ENCODE measurements at places on chromosomes 3 and 15.

DNA sequence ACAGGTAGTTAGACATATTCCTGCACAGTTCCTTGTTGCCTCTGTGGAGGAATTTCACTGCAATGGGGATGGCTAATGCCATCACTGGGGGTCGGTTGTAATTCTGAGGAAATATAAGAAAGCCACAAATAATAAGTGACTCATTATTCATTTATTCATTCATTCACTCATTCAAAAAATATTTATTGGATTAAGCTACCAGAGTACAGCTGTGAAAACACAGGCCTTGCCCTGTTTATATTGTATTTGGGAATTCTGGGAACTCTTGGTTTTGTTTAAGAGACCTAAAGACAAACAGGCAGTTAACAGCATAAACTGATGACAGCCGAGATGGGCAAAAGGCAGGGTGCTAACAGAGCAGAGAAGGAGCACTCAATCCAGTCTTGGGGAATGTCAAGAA lies 23.6 kb downstream of the PTX3 start:
- DNase-seq = no peak

DNA sequence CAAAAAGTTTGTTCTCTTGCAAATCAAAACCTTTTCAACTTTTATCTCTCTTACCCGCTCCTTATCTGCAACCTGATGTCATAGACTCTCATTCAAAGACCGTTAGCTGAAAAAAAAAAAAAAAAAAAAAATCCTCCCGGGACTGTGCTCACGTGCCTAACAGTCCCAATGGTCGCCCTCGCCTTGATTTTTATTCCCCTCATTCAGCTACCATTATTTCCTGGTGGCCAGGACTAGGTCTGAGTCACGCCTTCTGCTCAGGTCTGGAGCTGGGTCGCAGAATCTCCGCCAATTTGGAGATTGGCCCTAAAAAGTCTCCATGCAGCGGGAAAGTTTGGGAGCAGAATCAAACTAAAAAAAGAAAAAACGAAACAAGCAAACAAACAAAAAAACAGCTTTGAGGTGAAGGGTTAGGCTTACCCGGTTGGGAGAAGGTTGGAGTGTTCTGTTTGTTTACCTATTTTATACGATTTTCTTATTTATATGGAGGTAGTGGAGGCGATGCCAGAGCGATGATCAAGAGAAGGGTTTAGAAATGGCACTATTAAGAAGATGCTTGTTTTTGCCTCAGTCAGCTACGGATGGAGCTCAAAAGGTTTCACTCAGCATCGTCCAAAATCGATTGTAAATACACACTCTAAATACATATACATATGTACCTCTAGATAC lies 51.1 kb downstream of the ZIC4 start:
- DNase-seq = no peak

GRCh38 chr3:39494781-39495180 lies 27.3 kb downstream of the MOBP start:
- no peak for DNase-seq

GRCh38 chr3:31936420-31937060 lies 44.5 kb downstream of the OSBPL10 start:
- no peak for DNase-seq

DNA sequence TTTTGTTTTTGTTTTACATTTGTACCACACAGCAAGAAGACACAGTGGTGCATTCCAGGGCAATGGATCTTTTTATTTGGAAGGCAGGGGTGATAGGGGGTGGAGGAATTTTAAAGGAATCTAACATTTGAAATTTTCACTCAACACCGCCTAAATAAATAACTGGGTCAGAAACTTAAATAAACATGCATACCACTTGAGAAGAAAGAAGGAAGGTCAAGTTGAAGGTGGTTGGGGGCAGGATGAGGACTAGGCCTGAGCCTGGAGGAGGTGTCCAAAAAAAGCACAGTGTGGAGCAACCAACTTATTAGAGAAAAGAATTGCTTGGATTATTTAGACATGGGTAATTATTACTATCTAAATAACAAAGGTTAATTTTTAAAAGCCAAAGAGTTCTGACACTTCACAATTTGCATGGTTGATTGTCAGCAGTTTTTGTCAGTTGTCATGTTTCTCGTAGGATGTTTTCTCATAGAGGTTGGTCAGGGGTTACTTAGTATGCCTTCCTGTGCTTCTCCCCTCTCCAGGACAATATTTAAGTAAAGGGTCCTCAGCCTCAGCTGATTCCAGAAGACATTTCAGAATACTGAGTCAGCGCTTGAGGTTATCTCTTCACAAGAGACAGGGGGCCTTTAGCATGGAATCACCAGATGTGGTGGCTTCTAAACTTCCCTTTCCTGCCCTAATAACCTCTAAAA lies 173.7 kb upstream of the SLC2A2 start:
- no peak for DNase-seq

DNA sequence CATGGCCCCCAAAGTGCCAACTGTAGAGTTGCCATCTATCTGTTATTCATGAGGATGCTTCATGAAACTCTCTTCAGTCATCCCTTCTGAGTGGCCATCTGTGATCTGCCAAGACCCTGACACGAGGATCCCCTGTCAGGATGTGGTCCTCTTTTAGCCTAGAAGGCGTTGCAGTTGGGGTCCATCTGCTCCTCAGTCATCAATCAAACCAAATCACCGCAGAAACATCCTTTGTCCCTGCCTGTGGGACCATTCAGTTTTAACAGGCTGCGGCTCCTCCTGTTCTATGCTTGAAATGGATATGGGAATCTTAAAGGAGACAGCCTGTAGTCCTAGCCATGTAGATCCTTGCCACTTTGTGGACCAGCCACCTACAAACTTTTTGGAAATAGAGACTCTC lies 5.9 kb upstream of the RPS27L start:
- DNase-seq = peak; percentile 22

- no peak for DNase-seq
Observed at GRCh38 chr15:40247406-40247971, 8.6 kb downstream of the PAK6 start.

DNA sequence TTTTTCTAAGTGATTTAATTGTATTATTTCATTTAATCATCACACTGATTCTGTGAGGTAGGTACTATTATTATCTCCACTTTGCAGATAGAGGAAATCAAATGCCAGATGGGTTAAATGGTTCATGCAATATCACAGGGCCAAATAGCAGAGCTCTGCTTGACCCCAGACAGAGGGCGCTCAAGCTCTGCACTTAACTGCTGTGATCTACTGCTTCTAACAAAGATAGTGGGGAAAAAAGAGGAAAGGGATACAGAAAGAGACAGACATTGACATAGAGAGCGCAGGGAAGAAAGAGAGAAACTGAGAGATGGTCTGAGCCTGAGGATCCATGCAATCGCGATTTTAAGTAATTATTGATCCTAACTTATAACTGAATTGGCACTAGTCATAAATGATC lies 279.1 kb upstream of the THRB start:
- DNase-seq = peak; percentile 73

- no peak for DNase-seq
Observed at GRCh38 chr3:28745916-28746617, 397.4 kb upstream of the AZI2 start.

DNA sequence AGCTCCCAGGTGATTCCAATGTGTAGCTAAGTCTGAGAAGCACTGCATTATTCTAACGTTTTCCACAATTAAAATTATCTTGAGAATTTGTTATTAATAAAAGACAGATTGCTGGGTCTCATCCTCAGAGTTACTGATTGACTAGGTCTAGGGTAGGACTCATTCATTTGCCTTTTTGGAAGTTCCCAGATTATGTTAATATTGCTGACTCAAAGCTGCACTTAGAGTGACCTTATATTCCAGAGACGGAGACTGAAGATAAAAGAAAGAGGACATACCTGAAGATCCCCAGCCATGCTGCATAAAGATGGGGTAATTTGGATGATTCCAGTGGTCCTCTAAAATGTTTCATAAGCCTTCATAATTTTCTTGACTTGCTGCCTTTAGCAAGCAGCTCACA lies 81.8 kb downstream of the PLSCR2 start:
- DNase-seq = no peak

- peak; percentile 88 for DNase-seq
Observed at GRCh38 chr3:140863580-140864009, 78.0 kb upstream of the SLC25A36 start.

DNA sequence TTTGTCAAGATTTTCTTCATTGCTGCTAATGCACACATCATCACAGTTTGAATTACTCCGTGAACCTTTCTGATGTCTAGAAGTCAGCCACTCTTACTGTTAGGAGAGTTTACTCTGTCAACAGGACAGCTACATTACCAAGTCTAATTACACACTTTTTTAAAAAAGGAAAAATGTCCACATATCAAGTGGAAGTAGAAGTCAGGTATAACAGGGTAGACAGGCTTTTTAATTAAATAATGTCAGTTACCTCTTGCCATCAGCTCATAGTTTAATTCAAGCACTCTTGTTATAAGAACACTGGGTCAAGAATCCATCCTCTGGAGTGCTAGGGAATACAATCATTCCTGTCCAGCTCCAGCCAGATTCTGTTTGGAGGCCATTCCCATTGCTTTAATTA lies 232.8 kb downstream of the TAFA4 start:
- no peak for DNase-seq

DNA sequence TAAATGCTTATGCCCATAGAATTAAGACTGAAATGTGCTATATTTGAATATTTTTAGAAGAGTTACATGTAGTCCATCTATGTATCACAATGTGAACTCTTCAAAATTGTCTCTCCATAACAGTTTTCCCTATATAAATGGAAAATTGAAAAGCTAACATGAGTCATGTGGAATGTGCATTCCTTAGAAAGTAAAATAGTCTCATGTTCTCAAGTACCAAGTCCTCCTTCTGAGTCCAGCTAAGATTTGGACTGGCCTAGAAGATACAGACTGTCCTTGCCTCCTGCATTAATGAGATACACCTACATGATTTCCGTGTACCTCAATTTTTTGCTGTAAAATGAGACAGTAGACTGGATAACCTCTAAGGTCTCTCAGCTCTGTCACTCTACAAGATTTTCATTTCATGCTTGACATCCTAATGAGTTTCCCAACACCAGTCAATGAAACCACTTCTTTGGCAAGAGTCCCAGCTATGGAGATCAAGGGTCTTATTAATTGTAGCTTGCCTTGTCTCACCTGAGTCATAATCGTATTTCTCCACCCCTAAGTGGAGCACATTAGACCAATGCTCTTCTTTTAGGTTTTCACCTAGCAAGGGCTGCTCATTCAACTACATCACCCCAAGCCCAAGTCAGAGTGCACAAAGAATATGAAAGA lies 350.6 kb upstream of the IL12A start:
- DNase-seq = no peak

- DNase-seq = no peak
Observed at GRCh38 chr3:73827204-73827603, 202.5 kb upstream of the PDZRN3 start.

GRCh38 chr15:49467746-49468480 lies 44.9 kb downstream of the FGF7 start:
- DNase-seq = no peak

- no peak for DNase-seq
Observed at GRCh38 chr3:106805625-106806024, 571.6 kb upstream of the CCDC54 start.

DNA sequence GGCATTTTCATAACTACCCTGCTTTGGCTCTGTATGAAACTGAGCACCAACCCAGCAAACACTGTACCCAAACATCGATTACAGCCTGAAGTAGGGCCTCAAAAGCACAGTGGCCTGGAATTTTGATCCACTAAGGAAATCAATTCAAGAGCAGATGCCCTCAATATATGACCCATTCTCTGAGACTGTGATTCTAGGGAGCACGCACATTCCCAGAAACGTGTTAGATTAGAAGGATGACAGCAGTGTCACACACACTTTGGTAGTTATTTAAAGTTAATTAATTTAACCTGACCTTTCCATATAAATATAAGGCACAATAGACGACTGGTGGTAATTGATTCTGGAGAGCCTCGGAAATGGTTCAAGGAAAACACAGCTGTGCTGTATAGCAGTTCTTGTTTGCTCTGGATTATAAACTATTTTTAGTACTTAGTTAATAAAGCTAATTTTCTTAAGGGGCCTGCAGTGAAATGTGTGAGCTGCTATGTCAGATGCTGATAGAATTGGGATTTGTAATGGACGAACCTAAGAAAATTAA lies 126.3 kb upstream of the ZNF385D start:
- peak; percentile 15 for DNase-seq

- DNase-seq = peak; percentile 87
Observed at GRCh38 chr15:66105286-66106265, 148.0 kb downstream of the MEGF11 start.

GRCh38 chr3:188721990-188722389 lies 449.8 kb upstream of the TPRG1 start:
- DNase-seq = no peak

DNA sequence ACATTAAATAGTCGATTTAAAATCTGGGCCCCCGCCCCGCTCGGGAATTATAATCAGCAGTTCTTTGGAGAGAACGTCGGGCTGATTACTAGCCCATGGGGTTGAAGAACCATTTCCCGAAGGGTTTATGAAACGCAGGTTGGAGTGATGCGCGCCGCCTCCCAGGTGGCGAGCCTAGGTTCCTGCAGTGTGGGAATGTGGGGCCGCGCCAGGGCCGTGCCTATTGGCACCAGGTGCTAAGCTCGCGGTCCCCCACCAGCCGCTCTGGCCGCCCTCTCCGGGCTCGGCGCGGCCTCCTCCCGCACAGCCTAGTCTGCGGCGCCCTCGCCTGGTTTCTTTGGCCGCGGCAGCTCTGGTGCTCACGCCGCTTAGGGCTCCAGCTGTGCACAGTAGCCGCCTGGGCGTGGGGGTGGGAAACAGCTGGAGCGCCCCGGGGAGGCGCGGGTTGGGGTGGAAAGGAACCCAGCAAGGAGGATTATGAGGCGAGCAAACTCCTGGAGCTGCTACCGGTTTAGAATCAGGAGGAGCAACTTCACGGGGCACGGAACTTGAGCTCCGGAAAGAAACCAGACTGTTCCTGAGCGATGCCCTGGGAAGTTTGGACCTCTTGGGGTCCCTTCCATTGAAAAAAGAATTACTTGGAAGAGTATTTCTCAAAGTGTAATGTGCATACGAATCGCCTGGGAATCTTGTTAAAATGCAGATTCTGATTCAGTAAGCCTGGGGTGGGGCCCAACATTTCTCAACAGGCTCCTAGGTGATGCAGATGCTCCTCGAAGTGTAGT lies 5.6 kb upstream of the MECOM start:
- DNase-seq = peak; percentile 88

GRCh38 chr3:65761446-65762234 lies 277.1 kb downstream of the MAGI1 start:
- DNase-seq = no peak

GRCh38 chr3:26682406-26682805 lies 59.8 kb downstream of the LRRC3B start:
- DNase-seq = no peak

GRCh38 chr3:126527455-126528211 lies 3.7 kb downstream of the CHST13 start:
- DNase-seq = peak; percentile 33

- no peak for DNase-seq
Observed at GRCh38 chr3:97863031-97863430, 41.2 kb downstream of the CRYBG3 start.

Measured in NCI-H82 (cell line).